WTC11 (cell line): ENCODE measurements at places on chromosomes 7 and 10.

DNA sequence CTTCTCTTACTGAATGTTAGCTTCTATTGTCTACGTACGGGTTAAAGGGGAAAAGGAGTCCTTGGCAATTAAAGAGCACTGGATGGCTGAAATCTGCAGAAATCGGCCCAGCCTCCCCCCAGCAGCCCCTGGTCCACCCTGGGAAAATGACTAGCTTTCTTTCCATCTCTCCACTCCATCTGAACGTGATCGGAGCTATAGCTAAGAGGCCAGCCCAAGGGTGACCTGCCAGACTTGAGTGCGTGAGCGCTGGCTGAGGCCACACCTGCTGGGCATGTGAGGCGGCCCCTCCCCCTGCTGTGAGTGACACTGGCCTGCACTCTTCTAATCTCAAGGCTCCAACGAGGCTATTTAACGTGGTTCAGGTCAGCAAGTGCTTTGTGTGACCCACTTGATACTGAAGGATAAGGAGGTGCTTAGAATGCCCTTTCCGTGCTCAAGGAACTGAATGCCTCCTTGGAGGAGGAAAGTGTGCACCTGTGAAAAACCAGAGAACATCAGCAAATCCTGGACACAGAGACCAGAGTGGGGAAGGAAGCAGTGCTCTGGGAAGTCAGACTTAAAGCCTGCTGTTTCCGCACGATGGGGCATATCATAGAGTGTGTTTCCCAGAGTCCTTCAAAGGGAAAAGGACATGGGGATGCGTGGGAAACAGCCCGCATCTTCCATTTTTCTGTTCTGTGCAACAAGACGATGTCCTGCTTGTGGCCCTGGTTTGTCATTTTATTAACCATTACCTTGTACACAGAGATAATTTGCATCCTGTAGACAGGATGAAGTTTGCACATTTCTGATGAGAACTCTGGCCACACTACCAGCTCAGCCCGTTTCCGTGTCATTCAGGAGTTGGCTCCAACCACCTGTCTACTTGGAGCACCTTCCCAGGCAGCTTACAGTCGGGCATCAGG lies 12.5 kb upstream of the MNX1 start:
- no peak for DNase-seq

DNA sequence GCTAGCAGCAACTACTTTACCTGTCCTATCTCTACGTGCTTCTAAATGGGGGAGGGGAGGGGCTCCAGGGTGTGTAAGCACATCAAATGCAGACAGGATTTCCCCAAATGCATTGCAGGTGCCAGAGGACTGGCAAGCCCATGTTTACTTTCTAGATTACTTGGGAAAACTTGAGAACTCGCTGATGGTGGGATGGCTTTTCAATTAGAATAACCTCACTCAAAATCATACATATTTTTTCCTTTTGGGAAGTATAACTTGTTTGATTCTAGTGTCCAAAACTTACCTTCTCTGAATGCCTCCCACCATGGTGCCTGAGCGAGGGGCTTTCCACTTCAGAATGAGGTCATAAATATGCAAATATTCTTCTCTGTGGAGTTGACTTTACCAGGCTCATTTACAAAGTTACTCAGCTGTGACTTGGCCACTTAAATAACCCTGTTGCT lies 191.3 kb upstream of the RHOBTB1 start:
- DNase-seq: peak; percentile 12

- peak; percentile 65 for DNase-seq
Observed at GRCh38 chr7:1248143-1248915, 15.7 kb downstream of the UNCX start.

- DNase-seq: no peak
Observed at GRCh38 chr10:116185199-116185867, 87.7 kb downstream of the GFRA1 start.

DNA sequence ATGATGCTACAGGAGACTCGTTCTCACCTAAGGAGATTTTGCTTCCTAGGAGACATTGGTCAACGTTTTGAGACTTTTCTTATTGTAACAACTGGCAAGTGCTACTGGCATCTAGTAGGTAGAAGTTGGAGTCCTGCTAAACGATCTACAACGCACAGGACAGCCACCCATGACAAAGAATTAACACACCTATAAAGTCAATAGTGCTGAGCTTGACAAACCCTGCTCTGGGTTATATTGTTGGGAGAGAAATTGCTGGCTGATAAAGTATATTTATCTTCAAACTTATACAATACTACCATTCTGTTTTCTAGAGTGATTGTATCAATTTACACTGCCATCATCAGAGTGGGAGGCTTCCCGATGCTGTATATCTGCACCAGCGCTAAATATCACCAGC lies 57.8 kb downstream of the SAMD9 start:
- DNase-seq: no peak

GRCh38 chr7:158880973-158881372 lies 24.6 kb downstream of the DYNC2I1 start:
- DNase-seq: no peak

DNA sequence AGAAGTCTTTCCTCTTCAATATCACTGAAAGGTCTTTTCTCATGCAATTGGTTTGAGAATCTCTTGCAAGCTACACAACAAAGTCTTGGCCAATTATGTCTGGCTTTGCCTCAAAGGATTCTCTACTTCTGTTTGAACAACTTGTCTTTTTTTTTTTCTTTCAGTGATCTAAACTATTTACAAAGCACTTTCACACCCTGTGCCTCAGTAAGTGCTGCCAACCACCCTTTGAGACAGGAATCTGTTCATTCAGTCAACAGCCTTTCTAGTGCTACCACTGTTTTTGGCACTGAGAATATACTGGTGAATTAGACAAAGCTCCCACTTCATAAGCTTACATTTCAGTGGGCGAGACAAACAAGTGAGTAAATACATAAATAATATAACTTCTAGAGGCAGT lies 26.9 kb upstream of the SDK1 start:
- no peak for DNase-seq

- peak; percentile 95 for DNase-seq
Observed at GRCh38 chr7:128168667-128169210, 72.3 kb upstream of the LEP start.

- no peak for DNase-seq
Observed at GRCh38 chr7:44819292-44819691, 22.8 kb downstream of the PPIA start.

- DNase-seq: no peak
Observed at GRCh38 chr10:5523796-5524574, 776 bp upstream of the CALML3 start.

DNA sequence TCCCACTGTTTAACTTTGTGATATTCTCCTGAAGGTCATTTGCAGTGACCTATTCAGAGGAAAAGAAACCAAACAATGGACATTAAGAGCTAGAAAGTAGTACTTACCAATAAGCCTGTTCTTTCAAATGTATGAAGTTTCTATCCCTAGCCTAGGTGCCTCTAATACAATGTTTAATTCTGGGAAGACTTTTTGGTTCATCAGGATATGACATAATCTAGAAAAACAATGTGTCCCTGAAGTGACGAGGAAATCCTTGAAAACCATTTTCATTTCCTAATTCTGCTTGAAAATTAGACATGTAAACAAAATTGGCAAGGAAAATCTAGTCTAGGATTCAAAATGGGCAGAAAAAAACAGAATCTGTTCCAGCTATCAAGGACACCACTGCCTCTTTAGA lies 36.1 kb downstream of the ARHGAP19 start:
- DNase-seq: no peak

DNA sequence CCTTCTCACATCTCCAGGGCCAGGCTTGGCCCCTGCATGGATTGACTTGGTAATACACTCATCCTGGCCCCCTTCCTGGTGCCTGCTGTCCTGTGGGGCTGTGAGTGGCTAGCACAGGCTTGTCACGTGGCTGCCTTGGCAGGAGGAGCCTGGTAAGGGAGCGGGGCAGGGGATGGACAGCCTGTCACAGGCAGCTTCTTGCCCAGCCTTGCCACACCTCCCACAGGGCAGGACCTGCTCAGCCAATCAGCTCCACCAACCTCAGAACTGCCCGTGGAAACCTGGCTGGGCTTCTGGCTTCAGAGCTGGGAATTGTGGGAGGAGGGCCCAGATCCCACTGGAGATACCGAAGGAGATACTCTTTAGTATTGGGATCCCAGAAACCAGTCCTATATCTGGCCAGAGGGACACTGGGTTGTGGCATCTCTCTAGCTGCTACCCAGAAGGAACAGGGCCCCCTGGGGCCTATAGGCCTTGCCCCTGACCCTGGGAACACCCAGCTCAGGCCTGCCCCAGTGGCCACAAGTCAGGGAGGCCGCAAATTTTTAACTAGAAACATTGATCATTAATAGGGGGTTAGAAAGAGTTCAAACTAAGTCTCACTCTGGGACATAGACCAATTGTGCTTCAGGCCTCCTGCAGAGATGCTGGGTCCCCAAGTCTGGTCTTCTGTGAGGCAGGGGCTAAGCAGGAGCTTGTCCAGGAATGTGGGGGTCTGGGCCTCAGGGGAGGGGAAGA lies at the start of gene HOGA1:
HOGA1 (plus strand) TSS at position 330 of the 738 bp plus-strand sequence; CDS start at position 645, 315 bp downstream.
- peak; percentile 52 for DNase-seq

GRCh38 chr7:30934732-30935568 lies 23.3 kb downstream of the AQP1 start:
- DNase-seq: no peak

GRCh38 chr10:97713339-97713825 lies at the start of gene MARVELD1:
Gene MARVELD1, plus strand, starts transcription at chr10:97713730. Its CDS starts 147 bp downstream, at chr10:97713877.
- DNase-seq: peak; percentile 77

GRCh38 chr10:12961416-12962205 lies 39.9 kb downstream of the CCDC3 start:
- DNase-seq: no peak

- DNase-seq: no peak
Observed at GRCh38 chr10:21095073-21095472, 198.0 kb upstream of the NEBL start.

DNA sequence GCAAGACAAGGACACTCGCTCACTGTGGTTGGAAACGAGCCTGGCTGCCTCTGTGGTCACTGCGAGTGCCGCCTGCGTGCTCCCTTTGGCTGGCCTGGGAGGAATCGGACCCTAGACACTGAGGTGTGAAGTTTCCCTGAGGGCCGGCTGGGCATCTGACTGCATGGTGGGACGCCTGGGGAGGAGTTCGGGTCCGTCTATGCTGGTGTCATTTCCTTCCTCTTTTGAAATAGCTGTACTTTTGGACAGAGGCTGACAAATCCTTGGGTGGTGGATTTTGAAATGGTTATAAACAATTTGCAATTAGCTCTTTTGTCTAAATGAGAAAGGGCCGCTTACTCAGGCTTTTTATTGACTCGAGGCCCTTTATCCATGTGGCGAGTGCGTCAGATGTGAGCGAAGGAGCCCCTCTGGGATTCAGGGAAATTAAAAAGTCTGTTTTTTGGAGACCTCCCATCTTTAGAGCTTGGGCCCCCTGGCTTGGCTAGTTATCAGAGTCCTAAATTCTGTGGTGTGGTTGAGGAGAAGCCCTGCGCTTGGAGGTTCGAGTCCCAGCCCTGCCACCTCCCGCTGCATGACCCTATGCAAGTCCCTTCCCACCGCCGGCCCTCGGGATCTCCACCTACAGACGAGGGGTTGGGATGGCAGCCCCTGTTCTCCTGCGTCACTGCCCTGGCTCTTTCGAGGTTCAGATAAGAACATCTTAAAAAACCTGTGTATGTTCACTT lies 147.1 kb downstream of the RGS10 start:
- DNase-seq: peak; percentile 28

GRCh38 chr7:17367502-17367901 lies 69.0 kb downstream of the AHR start:
- no peak for DNase-seq

GRCh38 chr10:62059217-62059920 lies 157.9 kb downstream of the ARID5B start:
- no peak for DNase-seq

- no peak for DNase-seq
Observed at GRCh38 chr10:109902992-109903947, 20.0 kb downstream of the XPNPEP1 start.

DNA sequence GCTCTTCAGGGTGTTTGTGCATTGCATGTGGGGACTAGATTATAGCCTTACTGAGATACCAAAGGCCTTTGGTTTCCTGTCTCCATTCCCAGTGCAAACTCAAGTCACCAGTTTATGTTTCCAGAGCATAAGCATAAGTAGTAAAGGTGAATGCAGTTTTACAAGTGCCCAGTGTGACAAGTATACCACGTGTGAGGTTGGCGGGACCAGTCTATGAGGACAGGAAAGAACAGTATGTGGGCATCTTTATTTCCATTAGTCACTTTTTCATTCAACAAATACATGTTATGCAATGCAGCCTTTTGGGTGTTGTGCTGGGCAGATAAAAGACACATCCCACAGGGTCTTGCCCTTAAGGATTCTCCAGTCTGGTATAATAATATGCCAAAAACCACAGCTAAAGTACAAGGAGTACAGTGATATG lies 146.5 kb downstream of the ARID5B start:
- no peak for DNase-seq

DNA sequence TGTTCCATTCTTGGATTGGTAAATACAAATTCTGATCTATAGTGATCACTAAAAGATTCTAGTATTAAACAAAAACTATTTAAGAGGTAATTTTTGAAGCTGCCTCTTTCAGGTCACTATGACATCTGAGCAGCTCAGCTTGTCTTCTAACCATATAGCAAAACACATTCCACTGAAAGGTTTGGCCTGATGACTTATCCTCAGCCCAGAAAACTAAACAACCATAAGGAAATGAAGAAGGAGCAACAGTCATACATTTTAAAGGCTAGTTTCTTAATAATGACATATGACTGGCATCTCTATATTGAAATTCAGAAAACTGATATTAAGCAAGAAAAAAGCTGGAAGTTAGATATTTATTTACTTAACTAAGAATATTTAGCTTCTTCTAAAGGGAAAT lies 24.6 kb downstream of the NT5C2 start:
- no peak for DNase-seq

DNA sequence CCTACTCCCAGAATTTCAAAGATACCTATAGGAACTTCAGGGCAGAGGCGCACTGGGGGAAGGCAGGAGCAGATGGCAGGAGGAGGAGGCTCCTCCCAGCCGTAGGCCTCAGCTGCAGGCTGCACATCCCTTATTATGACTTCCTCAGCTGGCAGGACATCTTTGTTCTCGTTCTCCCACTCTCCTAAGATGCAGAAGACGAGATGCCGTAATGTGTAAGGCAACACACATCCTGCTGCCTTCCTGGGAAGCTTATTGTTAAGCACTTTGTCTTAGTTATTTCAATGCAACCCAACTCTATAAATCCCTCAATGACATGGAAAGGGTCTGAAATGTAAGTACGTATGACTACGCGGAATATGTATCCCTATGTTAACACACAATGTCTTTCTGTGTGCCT lies 599.8 kb upstream of the MGMT start:
- DNase-seq: no peak

- no peak for DNase-seq
Observed at GRCh38 chr10:80365510-80365909, 8.9 kb downstream of the DYDC2 start.
